ENCODE measurements at places on chromosomes 1 and 21.

- DNase-seq: no peak
Observed at GRCh38 chr1:152419917-152420316, 5.9 kb upstream of the CRNN start.

DNA sequence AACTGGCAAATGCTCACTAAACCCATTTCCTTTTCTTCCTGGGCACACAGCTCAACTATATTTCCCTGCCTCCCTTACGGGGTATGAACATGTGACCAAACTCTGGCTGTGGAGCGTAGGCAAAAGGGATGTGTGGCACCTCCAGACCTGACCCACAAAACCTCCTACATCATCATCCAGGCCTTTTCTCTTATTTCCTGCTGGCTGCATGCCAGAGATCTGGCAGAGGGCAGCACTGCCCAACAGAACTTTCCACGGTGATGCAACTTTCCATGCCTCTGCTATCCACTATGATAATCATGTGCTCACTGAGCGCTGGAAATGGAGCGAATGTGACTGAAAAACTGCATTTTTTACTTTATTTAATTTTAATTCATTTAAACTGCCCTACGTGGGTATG lies 99.6 kb upstream of the CACNA1E start:
- no peak for DNase-seq

GRCh38 chr1:236143104-236143948 lies 987 bp downstream of the GPR137B start:
- DNase-seq: no peak

GRCh38 chr1:58251430-58252073 lies 295.0 kb downstream of the OMA1 start:
- no peak for DNase-seq

DNA sequence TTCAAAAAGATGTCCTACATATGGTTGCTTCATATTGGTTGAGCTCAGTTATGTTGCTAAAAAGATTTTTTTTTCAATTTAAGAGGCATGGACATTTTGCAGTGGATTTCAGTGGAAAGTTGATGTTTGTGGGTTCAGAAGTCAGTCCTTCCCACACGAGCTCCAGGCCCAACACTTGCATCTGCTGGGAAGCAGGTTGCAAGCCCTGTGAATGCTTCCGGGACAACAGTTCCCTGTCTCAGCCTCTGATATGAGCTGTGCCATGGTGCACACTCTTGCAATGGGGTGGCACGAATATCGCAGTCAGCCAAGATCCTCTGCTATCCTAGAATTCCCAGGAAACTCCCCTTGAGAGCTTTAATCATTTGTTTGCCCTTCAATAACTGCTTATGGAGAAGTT lies 30.3 kb upstream of the ABCG1 start:
- no peak for DNase-seq

GRCh38 chr1:228445843-228446650 lies 29.4 kb upstream of the TRIM17 start:
- DNase-seq: no peak

DNA sequence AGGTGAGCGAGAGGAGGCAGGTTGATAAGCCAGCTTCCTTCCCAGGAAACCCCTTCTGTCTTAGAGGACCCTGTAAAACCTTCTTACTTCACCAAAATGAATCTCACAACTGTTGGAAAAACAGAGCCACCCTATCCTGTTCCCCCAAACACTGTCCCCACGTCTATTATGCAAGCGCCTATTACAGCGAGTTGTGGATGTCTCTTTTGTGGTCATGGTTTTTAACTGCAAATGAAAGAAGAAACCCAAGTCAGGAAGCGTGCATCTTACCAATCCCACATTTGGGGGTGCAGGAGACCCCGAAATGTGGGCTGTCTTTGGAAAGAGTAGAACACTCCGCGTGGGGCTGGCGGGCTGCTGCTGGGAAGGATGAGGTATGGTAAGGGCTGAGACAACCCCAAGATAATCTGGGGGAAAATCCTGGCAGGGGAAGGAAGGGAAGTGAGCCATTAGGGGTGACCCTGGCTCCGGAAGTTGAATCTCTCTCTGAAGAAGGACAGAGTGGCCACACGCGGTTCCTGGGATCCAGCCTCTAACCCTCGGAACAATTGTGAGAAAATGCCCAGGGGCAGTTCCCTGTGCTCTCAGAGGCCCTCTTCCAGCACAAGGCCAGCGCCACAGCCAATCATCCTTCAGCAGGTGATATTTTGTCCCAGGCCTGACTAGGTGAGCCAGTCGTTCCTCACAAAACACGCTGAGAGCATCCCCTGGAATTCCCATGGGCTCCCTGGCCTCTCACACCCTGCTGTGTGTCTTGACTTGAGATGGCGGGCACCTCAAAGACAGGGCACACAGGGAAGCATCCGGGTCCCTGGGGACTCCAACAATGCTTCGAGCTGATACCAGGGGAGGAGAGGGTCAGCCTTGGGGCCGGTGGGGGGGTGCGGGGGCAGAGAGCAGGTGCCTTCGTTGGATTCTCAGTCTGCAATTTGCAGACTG lies 168.5 kb upstream of the IRF2BP2 start:
- DNase-seq: no peak

DNA sequence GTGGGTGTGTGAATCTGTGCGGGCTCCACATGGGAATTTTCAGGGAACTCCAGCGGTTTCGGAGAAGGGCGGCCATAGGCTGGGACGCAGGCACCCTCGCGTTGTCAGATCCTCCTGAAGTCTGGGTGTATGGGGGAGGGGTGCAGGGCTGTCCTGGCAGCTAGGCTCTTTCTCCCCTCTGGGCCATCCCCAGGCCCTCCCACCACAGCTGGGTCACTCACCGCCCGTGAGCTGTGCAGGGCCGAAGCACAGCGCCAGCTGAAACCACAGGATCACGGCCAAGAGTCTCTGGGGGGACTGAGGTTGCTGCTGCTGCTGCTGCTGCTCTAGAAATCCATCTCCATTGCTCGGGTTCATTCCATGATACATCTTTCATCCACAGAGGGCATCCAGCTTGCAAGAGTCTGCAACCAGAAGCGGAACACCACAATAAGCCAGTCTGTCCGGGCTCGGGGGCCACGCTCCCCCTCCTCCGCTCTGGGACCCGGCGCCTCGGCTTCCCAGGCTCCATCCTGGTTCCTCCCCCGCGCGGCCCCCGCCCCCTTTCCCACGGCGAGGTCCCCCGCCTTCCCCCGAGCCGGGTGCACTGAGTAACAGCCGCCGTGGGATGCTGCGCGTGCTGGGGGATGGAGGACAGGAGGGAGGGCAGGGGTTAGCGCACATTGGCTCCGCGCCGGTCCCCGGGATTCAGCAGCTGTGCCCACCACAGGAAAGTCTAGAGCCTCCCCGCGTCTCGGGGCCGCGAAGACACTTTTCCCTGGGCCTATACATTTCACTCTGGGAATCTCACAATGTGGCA lies 720 bp downstream of the SUSD4 start:
- no peak for DNase-seq

GRCh38 chr1:54124906-54125305 lies 27.9 kb downstream of the CDCP2 start:
- DNase-seq: no peak

- DNase-seq: no peak
Observed at GRCh38 chr1:169859001-169859400, 34.7 kb downstream of the SCYL3 start.

GRCh38 chr1:45643978-45644377 lies 20.1 kb upstream of the CCDC17 start:
- DNase-seq: peak; percentile 98

DNA sequence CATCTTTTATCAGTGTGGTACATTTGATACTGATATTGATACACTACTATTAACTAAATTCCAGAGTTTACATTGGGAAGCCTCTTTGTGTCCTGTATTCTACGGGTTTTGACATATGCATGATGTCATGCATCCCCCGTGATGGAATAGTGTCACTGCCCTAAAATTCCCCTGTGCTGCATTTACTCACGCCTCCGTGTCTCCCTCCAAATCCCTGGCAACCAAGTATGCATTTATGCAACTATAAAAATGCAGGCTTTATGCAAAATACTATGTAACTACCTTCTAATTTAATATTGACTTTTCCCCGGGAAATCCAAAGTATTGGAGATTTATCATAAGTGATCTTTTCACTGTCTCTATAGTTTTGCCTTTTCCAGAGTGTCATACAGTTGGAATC lies 453.7 kb upstream of the RUNX1 start:
- no peak for DNase-seq

GRCh38 chr1:245603311-245603865 lies 448.6 kb downstream of the KIF26B start:
- no peak for DNase-seq

DNA sequence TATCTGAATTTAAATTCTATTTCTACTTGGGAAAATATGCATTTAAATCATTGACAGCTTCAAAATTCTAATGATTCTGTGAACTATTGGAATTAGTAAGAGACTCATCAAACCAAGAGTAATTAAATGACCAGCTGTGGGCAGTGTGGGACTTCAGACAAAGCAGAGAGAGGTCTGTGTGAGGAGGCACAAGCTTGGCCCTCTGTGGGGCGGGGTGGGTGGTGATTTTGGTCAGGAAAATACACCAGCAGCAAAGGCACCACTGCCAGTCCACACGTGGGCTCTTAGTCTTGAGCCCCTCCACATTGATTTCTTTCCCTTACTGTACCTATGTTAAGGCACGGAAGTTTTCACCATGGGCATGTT lies 39.2 kb upstream of the RAB4A start:
- no peak for DNase-seq

- no peak for DNase-seq
Observed at GRCh38 chr1:111745675-111746613, 6.7 kb upstream of the INKA2 start.

DNA sequence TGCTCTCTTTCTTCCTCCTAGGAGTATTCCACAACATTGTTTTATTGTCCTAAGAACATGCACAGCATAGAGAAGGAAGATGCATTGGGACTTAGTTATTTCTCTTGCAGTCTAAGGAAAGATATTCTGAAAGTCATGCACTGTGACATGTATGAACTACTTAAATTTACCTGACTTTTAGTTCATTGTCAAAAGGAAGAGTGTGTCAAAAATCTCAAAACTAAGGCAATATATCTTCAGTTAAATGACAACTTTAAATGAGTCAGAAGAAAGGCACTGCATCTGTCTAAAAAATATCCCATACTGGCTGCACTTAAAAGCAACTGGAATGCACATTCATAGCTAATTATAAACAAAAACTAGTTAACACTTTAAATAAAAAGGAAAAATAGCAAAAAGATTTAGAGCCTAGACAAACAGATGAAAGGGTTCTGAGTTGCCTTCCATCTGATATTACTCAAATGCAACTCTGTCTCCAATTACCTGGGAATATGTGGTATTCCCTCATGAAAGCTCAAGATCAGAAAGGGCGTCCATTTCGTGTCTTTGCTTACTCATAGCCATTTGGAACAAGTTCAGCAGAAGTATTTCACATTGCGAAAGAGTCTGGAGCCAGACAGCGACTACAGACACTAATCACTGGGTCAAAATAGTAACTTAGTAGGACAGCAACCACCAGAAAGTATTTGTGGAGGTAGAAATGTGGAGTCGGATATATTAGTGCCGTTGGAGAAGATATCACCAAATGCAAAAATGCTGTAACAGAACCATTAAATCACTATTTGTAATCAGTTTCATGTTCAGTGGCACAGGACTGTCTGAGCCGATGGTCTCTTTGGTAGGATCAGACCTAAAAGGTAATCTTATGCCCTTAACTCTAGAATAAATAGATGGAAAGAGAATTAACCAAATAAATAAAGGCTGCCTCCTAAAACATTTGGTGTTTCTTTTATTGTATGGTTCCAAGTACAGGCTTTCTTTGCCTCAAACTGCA lies 225.7 kb downstream of the GREM2 start:
- no peak for DNase-seq

DNA sequence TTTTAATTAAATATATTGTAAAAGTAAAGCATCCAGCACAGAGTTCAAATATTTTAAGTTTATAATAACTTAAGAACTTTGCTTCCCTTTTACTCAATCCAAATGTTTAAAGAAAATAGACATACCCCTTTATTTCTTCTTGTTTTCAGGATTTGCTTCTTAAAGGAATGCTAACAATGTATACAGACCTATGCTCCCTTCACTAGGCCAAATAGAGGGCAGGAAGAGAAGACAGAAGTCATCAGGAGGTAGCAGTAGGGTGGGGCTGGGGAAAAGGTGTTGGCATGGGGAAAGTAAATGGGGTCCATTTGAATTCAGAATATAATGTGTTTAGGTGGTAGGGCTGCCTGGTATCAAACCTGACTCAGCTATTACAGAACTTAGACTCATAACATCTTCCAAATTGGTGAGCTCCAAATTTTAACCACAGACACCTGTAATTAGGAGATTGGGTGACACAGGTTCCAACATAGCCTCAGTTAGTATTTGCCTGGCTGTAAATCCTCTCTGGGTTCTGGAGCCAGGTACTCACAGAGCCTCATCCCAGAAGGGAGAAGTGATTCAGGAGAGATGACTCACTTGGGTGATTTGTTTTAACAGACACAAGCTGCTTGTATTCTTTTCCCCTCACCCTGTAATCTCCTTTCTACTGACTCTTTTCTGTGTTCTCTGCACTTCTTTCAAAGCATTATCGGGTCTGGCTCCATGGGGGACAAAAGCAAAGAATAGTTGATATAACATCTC lies 60.1 kb upstream of the DUSP10 start:
- no peak for DNase-seq

DNA sequence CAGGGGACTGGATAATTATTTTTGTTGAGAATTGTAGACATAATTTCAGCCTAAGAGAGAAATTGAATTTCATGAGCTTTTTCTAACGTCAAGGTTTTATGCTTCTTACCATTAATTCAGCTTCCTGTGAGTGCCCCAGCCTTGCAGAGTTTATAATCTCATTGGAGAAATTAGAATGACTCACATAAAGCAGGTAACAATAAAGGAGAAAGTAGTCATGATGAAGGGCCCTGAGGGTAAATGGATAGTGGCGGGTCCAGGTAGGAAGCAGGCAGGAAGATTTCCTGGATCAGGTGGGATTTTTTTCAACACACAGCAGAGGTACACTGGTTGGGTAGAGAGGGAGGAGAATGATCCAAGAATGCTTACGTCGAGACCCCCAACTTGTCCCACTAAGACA lies 311.4 kb downstream of the BARHL2 start:
- no peak for DNase-seq

DNA sequence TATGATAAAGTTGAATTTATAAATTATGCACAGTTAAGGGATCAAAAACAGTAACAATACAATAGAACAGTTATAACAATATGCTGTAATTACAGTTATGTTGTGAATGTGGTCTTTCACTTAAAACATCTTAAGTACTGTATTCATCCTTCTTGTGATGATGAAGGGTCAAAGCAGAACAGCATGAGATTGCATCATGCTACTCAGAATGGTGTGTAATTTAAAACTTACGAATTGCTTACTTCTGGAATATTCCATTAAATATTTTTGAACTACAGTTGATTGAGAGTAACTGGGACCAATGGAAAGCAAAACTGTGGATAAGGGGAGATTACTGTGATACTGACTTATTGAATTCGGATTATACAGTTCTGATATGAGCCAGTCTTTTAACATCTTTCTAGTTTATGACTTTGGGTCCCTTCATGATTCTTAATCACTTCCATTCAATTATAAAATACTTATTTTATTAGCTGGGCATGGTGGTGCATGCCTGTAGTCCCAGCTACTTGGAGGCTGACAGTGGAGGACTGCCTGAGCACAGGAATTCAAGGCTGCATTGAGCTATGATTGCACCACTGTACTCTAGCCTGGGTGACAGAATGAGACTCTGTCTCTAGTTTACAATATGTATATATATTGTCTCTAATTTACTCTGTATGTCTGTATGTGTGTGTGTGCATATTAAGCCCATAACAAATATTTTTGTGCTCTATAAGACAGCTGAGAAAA lies 43.2 kb downstream of the ATP1B1 start:
- no peak for DNase-seq
